ENCODE measurements at places on chromosomes 2 and 18. TPM values are rescaled to one million over a fixed set of nuclear protein-coding genes. Genes with fewer than 3 reads are reported as not detected.

DNA sequence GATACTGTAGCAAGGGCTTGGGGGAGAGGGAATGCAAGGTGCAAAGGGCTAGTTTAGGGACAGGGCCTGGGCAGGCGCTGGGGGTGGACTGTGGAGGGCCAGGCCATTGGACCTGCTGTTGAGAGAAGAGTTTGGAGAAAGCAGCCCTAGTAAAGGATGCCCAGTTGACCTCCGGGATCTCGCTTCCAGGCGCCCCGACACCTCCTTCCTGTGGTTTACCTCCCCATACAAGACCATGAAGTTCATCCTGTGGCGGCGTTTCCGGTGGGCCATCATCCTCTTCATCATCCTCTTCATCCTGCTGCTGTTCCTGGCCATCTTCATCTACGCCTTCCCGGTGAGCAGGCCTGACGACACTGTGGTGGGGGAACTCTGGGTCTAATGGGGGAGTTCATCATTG is 229.0 kb downstream of the DYSF start:
- DNase-seq = no peak

DNA sequence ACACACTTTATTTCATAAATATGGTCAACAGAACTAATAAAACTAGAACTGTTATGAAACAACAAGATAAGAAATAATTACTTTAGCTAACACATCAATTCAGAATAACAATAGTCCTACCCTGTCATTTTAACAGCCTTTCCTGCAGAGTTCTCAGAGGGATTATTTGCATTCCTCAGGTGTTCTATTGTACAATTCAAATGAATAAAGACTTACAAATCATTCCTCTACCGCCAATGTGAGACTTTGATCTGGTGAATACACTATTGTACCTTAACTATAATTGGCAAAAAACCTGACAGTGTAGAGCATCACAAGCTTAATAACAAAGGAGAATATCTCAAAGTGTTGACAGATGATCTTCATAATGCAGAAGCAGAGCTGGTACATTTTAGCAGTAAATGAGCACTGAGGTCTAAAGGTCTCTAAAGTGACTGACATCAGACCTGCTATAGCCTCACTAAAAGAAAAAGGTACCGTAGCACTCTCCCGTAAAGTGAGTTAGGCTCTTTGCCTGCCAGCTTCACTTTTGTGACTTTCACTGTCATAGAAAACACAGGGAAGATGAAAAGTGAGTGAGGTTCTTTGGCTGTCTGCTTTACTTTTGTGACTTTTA is 118.8 kb upstream of the SP3 start:
- DNase-seq = no peak

- no peak for DNase-seq
Measured at GRCh38 chr18:13271302-13271911, 52.8 kb downstream of the LDLRAD4 start.

- no peak for DNase-seq
Measured at GRCh38 chr2:168448980-168449379, 7.1 kb upstream of the CERS6 start.

The RAB11FIP5 gene
- 15.9 TPM for total RNA-seq

The LRP2 gene
- total RNA-seq = not detected

Data from esophagus squamous epithelium (tissue), 5 donors.